CD4-positive, alpha-beta T cell treated with Interleukin-6 for 4 hours (primary cell): ENCODE measurements at places on chromosomes 13 and 19.

DNA sequence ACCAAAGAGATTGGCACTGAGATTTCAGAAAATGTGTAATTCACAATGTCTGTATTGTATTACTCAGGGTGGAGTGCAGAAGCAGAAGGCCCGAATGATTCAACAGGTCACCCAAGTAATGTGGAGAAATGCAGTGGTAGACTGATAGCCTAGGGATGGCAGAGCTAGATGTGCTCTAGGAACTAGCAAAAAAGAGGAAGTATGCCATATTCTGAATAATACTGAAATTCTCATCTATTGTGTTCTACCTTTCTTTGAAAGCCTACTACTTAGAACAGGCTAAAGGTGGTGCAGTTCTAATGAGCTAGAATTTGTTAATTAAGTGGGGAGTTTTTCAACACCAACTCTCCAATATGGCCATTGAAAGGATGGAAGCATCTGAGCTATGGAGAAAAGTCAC, 1449.8 kb upstream of the MIR17HG start:
- DNase-seq = no peak

GRCh38 chr13:27667946-27668345, 46.3 kb downstream of the POLR1D start:
- DNase-seq = no peak

DNA sequence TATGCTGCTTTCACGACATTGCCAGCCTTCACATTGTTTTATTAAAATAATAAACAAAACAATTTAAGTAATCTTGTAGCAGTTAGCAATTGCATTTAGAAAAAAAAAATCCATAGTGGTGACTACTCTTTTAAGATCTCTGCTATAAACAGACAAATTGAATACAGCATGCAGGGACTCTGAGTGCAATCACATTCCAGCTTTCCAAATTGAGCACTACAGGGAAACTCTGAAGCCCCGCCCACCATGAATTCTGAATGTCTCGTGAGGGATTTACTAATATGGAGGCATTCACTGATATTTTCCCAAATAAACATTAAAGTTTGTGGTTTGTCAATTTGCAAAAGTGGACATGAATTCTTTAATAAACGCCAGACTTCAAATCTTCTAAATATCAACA, 698.8 kb downstream of the LIG4 start:
- no peak for DNase-seq

DNA sequence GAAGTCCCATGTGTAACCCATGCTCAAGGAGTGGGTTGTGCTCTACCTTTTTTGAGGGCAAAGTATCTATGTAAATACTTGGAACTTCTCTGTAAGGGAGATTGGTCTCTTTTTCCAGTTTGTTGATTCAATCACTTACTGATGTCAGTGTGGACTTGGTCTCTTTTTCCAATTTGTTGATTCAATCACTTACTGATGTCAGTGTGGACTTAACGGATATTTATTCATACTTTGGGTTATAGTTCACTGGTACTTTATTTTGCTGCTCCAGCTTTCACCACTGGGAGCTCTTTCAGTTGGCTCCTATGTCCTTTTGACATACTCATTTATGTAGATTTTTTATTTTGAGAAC, 36.4 kb downstream of the COG3 start:
- no peak for DNase-seq

DNA sequence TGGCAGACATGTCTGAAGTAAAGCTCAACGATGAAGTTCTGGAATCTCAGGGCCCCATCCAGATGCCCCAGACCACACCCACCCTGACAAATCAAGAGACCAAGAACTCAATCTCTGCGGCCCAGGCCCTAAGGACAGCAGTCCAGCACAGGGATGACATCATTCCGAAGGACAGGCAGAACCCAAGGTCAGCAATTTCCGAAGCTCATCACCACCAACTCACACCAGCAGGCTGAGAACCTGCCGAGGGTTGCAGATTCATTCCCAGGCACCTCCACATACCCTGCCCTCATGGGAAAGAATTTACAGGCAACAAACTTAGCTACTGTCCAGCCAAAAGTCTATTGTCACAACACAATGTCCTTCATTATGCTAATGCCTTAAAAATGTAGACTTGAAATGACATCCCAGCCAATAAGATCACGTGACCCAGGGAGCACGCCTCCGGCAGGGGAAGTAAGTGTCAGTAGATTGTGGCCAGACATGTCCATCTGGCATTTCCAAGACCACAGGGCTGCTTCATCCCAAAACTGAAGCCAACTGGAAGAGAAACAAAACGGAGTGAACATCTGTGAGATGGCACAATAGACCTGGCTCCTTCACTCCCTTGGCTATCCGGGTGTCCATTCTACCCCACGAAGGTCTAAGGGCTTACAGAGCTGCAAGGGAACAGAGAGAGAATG, 98.8 kb downstream of the CRYL1 start:
- DNase-seq = no peak

GRCh38 chr13:34815526-34815925, 126.5 kb upstream of the NBEA start:
- DNase-seq = no peak

DNA sequence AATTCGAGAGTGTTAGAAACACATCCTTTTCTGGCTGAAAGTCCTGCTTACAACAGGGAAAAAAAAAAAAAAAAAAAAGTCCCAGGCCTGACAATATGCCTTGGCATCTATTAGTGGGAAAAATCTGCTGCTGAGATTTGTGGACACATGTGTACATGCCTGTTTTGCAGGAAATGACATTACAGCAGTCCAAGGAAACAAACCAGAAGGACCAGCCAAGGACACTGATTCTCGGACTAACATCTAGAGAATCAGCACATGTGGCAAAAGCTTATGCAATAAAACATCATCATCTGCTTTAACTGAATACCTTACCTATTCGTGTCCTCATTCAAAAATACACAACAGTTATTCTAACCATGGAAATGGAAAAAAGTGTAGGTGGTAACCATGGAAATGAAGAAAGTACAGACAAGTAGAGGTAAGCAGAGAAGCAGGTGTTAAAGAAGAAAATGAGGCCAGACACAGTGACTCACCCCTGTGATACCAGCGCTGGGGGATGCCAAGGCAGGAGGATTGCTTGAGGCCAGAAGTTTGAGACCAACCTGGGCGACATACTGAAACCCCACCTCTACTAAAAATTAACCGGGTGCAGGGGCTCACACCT, 9.4 kb upstream of the DPY19L3 start:
- no peak for DNase-seq
